Stimulated activated CD4-positive, alpha-beta T cell treated with anti-CD3 and anti-CD28 coated beads, Interleukin-4, amount 100 ng/mL, for 1 hour (primary cell): ENCODE measurements at places on chromosomes 11 and 22.

- no peak for DNase-seq
These were observed 9.3 kb upstream of the ARL14EP start for GRCh38 chr11:30313580-30313979.

DNA sequence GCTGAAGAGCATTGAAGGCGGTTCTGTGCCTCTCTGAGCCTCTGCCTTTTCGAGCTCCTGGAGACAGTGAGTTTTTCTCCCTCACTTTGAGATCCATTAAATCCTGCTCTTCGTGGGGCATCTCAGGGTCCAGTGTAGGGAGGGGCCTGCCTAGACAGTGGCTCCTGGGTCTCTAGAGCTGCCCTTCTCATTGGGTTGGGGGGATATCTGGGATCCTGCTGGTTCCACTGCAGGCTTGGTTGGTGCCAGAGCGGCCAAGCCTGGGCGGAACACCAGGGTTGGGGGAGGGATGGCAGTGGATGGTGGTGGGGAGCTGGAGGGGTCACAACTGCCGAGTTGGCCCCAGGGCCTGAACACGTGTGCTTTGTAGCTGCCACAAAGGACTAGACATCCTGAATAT, 52.2 kb upstream of the CARS1 start:
- no peak for DNase-seq

- no peak for DNase-seq
These were observed 1.9 kb downstream of the CLTCL1 start for GRCh38 chr22:19289475-19290161.

- no peak for DNase-seq
These were observed 44.8 kb downstream of the PRR5L start for GRCh38 chr11:36340897-36341296.

- DNase-seq: no peak
These were observed at the start of gene P2RY6 for GRCh38 chr11:73271936-73272679. P2RY6 (plus strand) TSS chr11:73272338; CDS start chr11:73296519, 24,181 bp downstream.

- DNase-seq: no peak
These were observed 133.2 kb upstream of the TEAD1 start for GRCh38 chr11:12540913-12541582.
